ENCODE measurements at places on chromosomes 5 and 9.

DNA sequence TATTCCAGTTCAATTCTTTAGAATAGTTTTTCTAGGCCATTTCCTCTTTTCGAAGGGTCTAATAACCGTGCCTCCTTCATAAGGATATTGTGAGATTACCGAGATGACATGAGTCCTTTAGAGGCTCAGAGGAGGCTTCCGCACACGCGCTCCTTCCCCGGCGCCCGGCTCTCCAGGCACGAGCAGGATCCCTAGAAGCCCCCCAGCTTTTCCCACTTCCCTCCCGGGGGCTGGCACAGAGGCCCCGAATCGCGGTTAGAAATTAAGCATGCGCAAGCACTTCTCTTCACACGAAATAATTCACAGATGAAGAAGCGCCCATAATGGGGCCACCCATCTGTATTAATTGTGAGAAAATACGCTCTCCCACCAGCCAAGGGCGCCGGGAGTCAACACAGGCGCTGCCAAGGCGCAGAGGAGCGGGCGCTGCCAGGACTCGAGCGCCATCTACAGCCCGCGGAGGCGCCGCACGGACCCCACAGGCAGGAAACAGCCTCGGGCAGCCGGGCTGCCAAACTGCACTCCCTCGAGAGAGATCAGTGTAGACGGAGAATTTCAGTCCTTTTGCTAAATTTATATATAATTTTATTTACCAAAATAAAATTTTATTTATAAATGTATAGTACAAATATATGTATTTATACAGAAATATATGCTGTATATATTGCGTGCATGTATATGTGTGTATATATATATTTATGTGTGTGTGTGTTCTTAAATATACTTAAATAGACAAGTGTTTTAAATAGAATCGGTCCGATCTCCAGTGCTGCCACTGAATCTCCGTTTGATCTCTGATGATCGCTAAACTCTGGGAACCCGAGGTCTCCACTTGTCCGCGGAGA is 258.1 kb upstream of the NFIL3 start:
- peak; percentile 78 for DNase-seq

- no peak for DNase-seq
Observed at GRCh38 chr9:15475923-15476536, 34.7 kb downstream of the PSIP1 start.

GRCh38 chr9:126499911-126500599 is 113.7 kb upstream of the LMX1B start:
- DNase-seq, result no peak

GRCh38 chr5:168875832-168876231 is 296.7 kb upstream of the PANK3 start:
- no peak for DNase-seq

- DNase-seq, result peak; percentile 40
Observed at GRCh38 chr9:129570450-129571297, 50.2 kb downstream of the C9orf50 start.

DNA sequence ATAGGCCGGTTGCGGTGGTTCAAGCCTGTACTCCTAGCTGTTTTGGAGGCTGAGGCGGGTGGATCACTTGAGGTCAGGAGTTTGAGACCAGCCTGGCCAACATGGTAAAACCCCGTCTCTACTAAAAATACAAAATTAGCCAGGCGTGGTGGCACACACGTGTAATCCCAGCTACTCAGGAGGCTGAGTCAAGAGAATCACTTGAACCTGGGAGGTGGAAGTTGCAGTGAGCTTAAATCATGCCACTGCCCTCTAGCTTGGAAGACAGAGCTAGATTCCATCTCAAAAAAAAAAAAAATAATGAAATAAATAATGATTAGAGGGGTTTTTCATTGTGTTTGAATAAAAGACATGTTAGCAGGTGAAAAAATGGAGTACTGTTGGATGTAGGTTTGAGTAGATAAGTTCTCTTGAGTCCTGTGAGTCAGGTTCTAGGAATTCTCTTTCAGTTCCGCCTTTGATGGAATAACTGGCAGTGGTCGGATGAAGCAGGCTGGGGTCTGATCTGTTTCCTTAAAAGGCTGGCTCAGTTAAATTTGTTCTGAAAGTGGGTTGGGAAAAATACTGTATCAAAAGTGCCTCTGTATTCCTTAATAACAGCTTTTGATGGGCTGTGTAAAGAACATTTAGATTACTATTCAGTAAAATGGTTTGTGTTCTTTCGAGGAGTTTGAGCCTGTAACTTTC is 73.2 kb downstream of the AOPEP start:
- DNase-seq, result no peak

DNA sequence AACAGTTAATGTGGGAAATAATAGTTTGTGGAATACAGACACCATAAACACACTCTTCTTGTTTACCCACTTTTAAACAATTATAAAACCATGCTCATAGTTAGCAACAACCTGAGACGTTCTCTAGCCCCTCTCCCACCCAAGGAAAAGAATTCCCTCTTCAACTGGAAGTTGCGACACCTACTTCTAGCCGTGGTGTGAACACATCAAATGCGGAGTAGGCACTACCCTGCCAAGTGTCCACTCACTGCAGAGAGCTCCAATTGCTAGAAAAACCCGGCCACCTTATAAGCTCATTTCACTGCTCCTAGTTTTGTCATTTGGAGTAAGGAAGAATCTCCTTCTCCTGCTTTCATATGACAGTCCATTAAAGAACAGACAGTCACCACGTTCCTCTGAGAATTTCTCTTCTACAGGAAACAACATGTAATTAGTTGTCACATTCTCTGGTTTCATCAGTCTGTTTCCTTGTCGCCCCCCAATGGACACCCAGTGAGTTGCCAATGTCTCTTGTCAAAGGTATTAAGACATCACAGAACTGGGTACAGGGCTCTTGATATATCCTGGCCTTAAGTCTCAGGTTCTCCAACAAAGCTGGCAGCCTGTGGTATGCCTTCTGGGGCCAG is 47.3 kb downstream of the PRLR start:
- peak; percentile 40 for DNase-seq

- DNase-seq, result no peak
Observed at GRCh38 chr5:1331861-1332405, 13.0 kb downstream of the CLPTM1L start.

DNA sequence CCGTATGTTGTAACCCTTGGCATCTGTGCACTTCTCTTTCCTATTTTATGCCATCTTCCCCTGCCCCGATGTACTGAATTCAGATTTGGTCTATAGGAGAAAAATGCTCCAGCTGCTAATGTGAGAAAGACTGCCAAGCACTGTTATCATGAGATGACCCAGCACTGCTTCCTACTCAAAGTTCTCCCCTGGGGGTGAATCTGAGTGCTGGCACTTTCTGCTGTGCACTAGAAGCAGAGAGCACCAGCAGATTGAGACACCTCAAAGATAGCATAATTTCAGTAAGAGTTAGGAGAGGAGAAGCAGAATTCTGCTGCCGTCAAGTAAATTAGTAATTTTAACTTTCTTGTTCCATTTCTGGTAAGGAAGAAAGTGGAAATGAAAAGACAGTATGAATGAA is 92.8 kb upstream of the ACOT12 start:
- DNase-seq, result no peak

DNA sequence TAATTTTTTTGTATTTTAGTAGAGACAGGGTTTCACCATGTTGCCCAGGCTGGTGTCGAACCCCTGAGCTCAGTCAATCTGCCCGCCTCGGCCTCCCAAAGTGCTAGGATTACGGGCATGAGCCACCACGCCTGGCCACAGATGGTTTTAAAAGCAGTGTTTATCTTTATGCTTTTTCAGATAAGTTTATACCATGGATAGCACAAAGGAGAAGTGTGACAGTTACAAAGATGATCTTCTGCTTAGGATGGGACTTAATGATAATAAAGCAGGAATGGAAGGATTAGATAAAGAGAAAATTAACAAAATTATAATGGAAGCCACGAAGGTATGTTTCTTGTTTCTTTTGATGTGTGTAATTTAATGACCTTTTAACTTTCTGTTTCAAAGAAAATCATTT is 35.1 kb downstream of the POLK start:
- DNase-seq, result no peak

- no peak for DNase-seq
Observed at GRCh38 chr9:72648324-72649126, 127.1 kb downstream of the TMC1 start.

- DNase-seq, result no peak
Observed at GRCh38 chr5:139228201-139228803, 30.1 kb upstream of the SIL1 start.

DNA sequence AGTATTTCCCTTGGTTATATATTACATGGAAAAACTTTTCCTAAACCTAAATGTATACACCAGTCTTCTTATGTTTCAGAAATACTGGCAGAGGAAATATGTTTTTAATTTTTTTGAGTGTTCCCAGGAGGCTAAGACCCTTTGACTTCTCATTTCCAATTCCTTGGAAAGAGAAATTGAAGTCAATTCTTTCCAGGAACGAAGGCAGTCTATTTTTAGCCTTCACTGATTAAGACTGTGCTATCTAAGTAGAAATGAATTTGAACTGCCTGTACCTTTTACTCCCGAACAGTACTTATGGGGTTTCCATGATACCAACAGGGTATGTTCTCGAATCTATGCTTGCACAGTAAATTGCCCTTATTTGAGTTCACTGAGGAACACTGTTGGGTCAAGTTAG is 340.3 kb upstream of the CD180 start:
- no peak for DNase-seq

- DNase-seq, result no peak
Observed at GRCh38 chr9:129476821-129477611, 143.9 kb downstream of the C9orf50 start.

DNA sequence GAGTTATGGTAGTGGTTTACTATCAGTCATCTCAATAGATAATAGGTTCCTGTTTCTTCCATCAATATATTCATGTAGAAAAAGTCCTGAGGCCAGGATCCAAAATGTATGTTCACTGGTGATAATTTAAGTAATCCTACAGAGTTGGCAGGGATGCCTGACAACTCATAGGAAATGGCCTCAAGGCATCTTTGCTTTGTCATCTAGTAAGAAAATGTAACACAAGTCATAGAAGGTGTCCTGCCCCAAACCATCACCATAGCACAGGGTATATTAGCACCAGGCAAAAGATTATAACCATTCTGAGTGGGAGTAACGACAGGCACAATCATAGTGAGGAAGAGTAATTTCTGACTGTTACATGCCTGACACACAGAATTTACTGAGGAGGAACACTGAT is 257.0 kb downstream of the TMEM167A start:
- DNase-seq, result no peak

DNA sequence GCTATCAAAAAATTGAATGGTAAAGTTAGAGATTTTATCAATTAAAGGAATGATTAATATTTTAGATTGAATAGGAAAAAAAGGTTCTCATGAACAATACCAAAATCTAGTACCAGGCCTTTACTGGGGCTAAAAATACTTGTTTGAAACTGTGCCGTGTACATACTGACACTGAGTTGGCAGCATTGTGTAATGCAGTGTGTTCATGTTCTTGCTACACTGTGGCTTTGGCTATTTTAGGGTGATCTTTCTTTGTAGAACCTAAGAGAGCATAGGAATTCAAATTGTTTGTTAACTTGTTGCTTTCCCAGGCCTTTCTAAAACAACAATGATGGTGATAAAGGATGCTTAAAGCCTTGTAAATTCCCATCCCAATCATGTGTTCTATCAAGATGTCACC is 80.9 kb downstream of the KIF4B start:
- no peak for DNase-seq

GRCh38 chr9:76985581-76985980 is 33.9 kb upstream of the FOXB2 start:
- no peak for DNase-seq

DNA sequence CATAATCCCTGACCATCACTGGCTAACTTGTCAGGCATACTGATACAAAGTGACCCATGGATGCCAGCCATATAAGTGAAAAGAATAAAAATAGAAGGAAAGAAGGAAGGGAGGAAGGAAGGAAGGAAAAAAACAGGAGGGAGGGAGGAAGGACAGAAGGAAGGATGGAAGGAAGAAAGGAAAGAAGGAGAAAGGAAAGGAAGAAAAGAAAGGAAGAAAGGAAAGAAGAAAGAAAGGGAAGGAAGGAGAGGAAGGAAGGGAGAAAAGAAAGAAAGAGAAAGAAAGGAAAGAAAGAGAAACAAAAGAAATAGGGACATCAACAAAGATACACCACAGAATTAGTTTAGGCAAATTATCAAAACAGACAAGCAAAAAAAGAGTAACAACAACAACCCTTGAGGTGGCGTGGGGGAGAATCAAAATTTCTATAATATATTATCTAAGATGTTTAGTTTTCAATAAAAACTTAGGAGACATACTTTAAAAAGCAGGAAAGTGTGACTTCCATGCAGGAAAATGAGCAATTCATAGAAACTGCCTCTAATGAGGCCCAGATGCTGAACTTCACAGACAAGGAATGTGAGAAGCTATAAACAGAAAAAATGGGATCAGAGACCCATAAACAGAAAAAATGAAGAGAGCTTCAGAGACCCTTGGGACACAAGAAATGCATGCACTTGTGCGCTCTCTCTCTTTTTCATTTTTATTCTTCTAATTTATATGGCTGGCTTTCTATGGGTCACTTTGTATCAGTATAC is 96.1 kb upstream of the NFIL3 start:
- DNase-seq, result no peak

DNA sequence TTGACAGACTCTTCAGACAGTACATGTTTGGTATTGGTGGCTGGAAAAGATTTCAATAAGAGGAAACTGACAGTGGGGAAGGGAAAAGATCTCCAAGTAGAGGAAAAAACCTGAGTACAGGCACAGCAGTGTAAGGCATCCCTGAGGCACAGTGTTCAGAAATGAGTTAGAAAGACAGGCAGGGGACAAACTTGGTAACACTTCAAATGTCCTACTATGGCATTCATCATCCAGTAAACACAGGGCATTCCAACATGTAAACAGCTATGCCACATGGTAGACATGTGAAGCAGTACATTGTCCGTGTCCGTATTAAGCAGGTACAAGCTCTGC is 45.0 kb upstream of the NR5A1 start:
- DNase-seq, result no peak

DNA sequence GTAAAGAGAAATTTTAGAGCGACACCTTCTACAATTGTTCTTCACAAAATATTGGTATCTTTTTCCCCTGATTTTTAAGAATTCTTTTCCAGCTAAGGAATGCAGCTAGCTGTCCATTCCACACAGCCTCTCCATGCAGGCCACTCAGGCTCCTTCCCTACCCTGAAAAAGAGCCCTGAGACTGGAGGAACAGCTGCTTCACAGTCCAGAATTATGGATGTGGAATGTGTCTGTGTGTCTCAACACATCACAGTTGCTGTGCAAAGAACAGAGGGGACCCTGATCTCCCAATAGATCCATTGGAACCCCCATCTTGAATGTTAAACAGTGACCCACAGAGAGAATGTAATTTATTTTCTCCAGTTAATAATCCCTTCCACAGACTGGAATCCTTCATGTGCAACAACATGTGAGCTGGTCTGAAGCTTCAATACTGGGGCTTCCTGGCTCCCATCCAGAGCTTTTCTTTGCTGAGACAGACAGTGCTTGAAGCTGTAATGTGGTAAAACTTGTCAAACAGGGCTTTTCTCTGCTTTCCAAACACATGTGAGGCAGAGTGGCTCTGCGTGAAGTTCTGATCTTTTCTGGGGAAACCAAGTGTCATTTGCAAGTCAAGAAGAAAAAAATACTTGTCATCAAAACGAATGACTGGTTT is 53.3 kb upstream of the SMC5 start:
- DNase-seq, result no peak

DNA sequence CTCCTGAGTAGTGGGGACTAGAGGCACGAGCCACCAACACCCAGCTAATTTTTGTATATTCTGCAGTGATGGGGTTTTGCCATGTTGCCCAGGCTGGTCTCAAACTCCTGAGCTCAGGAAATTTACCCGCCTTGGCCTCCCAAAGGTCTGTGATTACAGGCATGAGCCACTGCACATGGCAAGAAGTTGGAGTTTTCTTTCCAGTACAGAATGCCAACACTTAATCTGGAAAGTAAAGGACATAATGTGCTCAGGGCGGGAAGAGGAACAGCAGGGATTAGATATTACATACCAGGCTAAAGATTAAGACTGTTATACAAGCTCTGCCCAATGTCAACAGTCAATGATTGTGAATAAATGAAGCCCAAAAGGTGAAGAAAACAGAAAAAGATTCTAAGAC is 47.2 kb upstream of the AGXT2 start:
- no peak for DNase-seq
